Cerebellar cortex (tissue), 1 donor: ENCODE measurements at places on chromosomes 4 and X.

DNA sequence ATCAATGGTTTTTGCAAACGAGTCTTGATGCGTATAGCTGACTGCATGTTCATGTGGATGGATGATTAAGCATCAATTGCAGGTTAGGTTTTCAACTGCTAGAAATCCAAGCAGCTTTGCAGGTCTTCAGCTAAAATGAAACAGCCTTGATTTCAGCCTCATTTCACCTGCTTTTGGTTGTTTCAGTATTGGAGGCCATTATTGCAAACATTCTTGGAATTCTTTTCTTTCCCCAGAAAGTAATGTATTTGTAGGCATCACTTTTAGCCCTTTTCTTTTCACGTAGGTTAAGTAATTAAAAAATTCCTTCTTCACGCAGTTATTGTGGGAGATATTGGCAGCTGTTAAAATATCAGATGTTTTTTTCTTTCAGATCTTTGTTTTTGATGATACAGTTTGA is 8.8 kb downstream of the ZAR1 start:
- no peak for DNase-seq

DNA sequence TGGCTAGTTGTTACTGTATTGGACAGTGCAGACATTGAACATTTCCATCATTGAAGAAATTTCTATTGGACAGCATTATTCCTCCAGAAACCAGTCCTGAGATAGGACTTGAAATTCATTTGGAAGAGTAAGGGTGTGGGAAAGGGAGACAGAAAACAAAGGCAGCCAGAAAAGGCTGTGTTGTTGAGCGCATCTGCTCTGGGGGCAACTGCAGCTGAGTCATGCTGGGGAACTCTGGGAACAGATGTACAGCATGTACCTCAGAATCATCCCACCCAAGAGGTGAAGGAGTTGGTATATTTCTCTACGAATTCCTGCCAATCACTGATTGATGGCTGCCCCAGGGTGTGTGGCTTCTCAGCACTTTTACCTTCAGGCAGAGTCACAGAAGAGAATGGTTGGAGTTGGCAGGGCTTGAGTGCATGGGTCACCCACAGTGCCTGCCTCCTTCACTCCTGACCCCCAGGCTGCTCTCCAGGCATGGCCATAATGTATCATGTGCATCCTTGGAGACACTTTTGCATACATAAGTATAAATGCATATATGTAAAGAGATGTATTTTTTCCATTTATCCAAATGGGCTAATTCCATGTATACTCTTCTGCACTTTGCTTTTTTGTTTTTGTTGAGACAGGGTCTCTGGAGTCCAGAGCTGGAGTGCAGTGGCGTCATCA is 39.4 kb downstream of the GEMIN8 start:
- no peak for DNase-seq

DNA sequence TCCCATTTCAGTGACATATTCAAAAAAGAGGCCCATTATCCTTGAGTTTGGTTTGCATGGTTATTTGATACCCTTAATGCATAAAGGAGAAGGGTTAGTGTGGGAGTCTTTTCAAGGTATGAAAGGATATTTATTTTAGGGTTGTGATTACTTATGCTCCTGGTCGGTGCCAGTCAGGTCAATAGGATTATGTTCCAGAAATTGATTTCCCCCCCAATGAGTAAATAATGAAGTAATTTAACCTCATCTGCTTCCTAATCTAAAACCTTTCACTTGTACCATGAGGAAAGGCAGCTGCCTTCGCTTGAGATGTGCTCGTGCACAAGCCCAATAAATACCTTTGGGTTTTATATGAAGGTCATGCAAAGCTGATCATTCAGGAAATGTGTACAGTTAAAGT is 55.0 kb upstream of the NR0B1 start:
- DNase-seq: no peak

- no peak for DNase-seq
Measured at GRCh38 chrX:78979789-78980464, 34.7 kb downstream of the P2RY10 start.

GRCh38 chr4:56468097-56468422 is 643 bp downstream of the SRP72 start:
- peak; percentile 70 for DNase-seq

GRCh38 chr4:17189401-17189720 is 290.9 kb upstream of the LDB2 start:
- no peak for DNase-seq

DNA sequence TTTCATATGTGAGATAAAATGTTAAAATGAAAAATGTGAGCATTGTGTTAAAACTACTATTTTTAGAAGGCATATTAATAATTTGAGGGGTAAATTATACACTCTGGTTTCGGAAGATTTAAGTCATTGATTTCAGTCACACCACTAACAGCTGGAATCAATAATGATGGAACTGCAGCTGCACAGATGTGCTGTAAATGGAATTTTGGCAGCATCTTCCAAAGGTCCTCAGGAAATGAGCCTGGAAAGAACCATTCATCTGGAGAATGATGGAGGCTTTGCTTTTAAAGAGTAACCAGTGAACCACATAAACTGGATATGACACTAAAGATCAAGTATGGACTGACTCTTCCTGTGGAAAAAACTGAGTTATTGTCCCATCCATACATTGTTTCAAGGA is 759.0 kb upstream of the EPHA5 start:
- DNase-seq: no peak

GRCh38 chr4:73744203-73744602 is 3.8 kb downstream of the CXCL8 start:
- DNase-seq: no peak

- DNase-seq: no peak
Measured at GRCh38 chrX:20015945-20016615, 25.2 kb upstream of the BCLAF3 start.

DNA sequence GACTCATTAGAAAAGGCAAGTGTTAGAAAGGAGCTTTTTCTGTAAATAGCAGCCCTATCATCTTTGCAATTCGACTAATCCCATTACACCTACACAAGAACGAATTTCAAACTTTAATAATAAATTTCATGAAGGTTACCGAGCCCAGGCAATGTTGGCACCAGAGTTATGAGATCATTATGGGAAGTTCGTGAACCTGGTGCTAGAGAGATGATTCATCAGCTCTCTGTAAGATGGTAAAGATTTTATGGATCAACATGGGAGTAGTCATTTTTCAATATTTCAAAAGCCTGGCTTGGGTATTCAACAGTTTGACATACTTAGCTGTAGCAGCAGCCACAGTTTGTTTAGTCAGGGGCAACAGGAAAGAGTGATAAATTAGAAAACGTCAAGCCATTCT is 35.8 kb downstream of the AMELX start:
- DNase-seq: no peak

- no peak for DNase-seq
Measured at GRCh38 chr4:177547985-177548384, 105.7 kb upstream of the AGA start.

- DNase-seq: no peak
Measured at GRCh38 chr4:32031026-32031425, 1310.9 kb downstream of the PCDH7 start.

GRCh38 chr4:108586778-108587177 is 33.6 kb upstream of the RPL34 start:
- DNase-seq: no peak

DNA sequence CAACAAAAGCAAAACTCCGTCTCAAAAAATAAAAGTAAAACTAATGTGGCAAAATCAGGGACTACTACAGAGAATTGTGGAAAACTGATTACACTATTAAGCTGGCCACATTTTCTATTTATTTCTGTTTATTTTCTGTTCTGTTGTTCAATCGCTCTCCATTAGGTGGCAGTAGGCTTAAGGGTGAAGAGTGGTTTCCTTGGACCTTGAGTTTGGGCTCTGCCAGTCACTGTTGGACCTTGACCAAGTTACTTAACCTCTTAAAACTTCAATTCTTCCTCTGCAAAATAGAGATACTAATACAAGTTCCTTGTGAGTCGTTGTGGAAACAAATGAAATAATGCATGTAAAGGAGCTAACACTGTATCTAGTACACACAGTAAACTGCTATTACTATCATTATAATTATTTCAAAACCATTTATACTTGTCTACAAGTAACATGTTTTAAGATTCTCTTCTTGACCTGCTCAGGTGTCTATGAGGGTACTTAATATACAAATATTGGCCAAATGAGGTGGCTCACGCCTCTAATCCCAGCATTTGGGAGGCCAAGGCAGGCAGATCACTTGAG is 15.2 kb downstream of the HSD17B11 start:
- peak; percentile 77 for DNase-seq

DNA sequence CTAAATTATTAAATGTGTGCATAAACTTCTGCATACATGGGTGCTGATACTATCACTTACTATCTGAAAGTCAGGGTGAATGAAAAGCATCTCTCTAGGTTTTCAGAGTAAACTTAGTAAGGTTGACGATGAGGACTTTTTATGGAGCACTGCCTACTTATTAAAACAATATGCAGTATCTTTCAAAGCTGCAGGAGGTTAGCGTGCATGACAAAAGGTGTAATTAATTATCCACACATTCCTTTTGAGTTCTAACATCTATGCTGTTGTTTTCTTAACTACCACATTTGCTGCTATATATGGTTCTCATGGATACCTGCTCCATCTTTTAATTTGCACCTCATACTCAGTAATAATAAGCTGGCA is 256.2 kb downstream of the FSTL5 start:
- no peak for DNase-seq

DNA sequence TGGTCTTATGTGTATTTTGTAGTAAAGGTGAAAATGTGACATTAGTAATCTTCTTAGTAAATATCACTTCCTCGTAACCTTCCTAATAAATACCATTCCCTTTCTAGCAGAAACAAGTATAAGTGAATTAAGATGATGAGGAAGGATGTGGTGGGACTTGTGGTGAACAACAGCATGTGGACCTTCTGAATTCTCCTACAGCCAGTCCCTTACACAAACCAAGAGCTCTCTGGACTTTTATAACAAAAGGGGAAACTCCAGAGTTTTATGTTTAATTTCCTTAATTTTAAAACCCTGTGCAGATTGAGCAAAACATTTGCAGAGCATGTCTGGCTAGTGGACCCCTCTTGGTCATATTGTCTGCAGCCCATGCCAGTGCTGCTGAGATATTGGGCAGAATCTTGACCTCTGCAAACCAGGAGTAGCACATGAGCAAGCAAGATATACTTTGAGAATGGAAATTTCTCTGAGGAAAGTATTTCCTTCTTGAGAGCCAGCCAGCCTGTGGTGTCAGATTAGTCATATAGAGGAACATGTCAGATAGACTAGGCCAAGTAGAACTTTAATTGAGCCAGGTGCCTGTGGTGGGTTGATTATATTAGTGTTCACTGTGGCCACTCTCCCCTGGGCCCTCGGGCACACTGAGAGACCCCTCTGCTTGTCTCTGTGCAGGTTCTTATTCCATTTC is 328.2 kb downstream of the DKK2 start:
- DNase-seq: no peak

DNA sequence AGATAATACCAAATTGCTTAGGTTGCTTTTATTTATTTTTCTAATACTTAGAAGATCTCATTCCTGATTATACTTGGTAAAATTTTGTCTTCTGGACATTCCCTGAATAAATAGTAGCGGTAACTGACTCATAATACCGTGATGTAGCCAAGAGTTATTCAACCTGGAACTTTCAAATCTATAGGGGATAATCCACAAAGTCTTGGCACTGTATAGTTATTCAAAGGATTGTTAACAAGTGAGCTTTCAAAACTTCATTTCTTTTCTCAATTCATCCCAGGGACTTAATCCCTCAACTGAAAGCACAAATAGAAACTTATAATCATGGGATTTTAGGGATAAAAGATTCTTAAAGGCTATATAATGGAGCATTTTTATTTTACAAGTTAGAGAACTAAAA is 1383.3 kb downstream of the FAM133A start:
- no peak for DNase-seq

DNA sequence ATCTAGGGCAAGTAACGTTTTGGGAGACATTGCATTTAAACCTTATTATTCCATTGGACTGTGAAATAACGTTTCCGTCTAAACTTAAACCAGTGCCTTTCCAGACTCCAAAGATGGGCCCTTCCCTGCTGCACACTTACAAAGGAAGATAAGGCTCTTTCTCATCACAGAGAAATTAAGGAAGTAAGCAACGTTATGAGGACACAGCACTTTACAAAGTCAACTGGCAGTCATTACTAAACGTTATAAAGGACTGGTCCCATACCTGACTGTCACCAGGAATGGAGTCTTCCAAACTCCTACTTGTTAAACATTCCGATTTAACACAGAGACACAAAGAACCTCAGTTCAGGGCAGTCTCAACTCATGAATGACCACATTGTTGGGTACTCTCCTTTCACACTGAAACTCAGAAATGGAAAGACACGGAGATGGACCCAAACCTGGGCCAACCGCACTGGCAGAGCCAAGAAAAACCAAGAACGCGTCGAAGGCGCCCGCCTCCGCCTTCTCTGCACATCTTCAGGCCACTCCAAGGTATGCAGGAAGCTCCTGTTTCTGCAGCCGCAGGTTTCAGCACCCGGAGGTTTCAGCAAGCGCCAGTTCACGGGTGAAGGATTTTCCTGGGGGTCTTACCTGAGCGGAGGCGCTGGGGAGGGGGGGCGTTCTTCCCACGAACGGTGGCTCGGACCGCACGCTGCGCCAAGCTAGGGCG is 670 bp downstream of the PAPSS1 start:
- DNase-seq: peak; percentile 59

DNA sequence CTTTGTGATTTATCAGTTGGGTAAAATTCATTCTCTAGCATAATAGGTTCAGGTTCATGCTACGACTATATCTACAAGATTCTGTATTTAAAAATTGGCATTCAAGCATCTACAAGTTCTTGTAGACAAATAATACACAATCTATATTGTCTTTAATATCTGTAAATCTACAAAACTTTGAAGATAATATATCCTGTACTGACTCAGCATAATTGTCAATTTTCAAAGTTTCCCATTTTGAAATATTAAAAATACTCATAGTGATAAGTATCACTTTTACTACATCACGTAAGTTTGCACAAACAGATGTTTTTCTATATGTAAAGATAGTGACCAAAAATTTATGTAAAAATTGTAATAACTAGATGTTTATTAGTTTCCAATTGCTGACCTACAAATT is 360.6 kb downstream of the FSTL5 start:
- DNase-seq: no peak

GRCh38 chr4:161444626-161445025 is 719.2 kb downstream of the FSTL5 start:
- DNase-seq: no peak

- peak; percentile 51 for DNase-seq
Measured at GRCh38 chrX:7076245-7076661, 71.3 kb upstream of the STS start.

GRCh38 chrX:131675596-131676194 is 131.8 kb downstream of the OR13H1 start:
- peak; percentile 6 for DNase-seq

DNA sequence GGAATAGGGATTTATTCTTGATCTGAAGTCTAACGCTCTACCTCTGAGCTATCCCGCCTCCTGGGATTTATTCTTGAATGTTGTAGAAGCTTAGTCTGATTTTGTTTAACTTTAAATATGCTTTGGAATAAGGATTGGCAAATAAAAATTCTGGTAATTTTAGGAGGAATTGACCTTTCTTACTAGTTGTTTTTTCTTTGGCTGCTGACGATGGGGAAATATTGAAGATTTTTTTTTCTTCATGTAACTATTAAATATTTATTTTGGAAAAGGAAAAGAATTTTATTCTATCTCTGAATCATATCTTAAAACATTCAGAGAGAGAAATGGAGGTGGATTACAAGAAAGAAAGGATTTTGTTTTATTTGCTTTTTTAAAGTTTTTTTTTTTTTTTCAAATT is 122.9 kb downstream of the PDLIM5 start:
- no peak for DNase-seq
